ENCODE measurements at places on chromosomes 1 and 21.

- DNase-seq = no peak
Measured at GRCh38 chr1:186977266-186977957, 148.7 kb downstream of the PLA2G4A start.

GRCh38 chr1:28110555-28110954 lies 22.1 kb upstream of the EYA3 start:
- DNase-seq = peak; percentile 33

DNA sequence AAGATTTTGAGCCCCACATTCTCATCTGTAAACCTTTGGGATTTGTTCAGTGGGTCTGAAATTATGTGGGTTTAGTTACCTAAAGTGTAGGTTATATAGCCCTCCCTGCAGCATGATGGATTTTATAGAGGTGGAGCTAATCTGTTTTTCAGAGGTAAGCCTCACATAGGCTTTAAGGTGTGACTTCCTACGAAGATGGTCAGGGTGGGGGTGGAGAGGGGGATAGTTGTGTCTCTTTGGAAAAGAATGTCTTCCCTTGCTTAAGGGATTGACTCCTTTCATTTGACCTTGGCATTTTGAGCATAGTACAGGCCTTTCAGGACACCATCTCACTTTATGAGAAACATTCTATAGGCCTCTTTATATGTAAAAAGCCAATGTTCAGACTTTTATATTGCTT lies 3.4 kb downstream of the CACHD1 start:
- DNase-seq = no peak

- DNase-seq = no peak
Measured at GRCh38 chr1:233617025-233617424, 3.1 kb downstream of the KCNK1 start.

- DNase-seq = peak; percentile 2
Measured at GRCh38 chr1:187985145-187985896, 1156.6 kb downstream of the PLA2G4A start.

- peak; percentile 14 for DNase-seq
Measured at GRCh38 chr1:230031131-230031530, 35.9 kb upstream of the GALNT2 start.

DNA sequence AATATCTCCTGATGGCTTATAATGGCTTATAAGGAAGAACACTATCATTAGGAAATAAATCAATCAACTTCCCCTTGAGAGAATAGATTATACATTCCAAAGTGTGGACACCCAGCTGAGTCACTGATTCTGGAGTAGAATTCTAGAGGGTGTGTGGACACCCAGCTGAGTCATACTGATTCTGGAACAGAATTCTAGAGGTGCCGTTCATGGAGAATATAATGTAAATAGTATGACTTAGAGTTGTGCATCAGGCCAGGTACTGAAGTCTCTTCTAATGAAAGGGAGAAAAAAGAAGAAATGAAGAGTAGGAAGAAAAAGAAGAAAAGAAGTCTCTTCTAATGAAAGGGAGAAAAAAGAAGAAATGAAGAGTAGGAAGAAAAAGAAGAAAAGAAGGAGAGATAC lies 2.4 kb upstream of the USP33 start:
- DNase-seq = peak; percentile 75

GRCh38 chr1:206508130-206508889 lies 979 bp downstream of the RASSF5 start:
- DNase-seq = no peak

DNA sequence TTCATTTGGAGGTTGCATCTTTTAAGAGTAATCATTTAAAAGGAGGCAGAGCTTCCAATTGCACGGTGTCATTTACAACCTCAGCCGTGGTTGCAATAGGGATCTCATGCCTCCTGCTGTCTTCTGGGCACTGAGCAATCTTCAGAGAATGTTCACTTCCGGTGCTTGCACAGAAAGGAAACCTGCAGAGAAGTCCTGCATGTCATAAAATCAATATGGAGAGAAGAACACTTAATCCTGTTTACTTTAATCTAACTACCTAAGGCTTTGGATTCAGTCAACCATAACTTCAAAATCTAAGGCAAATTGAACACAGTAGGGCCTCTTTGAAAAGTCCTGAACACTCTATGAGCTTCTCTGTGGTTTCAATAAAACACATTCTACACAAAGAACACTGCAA lies 11.3 kb upstream of the MAP10 start:
- DNase-seq = peak; percentile 77

DNA sequence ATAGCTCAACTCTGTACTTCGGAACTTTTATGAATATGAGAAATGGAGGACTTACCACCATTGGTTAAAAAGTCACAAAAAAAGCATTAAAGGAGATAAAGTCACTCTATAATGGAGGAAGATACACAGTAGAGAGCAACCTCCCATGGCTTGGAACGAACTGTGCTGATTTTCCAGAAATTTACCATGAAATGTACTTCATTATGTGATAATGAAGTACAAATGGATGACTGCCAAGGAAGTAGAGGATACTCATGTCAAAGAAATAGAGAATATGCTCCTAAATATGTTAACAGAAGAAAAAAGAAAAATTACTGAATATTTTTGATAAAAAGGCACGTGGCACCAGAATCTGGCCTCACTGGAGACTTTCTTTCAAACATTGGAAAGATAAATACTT lies 23.6 kb upstream of the PLA2G2E start:
- DNase-seq = no peak

DNA sequence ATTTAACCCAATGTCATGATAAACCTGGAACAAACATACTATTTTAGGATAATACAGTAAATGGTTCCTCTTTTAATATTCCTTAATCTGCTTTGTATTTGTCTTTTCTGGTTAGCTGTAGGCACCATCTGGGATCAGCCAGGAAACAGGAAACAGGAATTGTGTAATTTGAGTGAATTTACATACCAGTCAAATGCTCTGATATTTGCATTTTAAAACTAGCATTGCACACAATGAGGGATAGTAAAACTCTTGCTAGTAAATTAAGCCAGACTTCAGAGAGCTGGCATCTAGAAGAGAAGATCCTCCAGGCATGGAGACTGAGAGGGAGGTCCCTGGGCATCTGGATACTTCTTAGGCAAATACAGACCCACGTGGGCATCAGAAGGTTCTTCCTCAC lies 103.5 kb downstream of the HMCN1 start:
- no peak for DNase-seq

GRCh38 chr1:201011616-201012015 lies 11.9 kb downstream of the KIF21B start:
- no peak for DNase-seq

DNA sequence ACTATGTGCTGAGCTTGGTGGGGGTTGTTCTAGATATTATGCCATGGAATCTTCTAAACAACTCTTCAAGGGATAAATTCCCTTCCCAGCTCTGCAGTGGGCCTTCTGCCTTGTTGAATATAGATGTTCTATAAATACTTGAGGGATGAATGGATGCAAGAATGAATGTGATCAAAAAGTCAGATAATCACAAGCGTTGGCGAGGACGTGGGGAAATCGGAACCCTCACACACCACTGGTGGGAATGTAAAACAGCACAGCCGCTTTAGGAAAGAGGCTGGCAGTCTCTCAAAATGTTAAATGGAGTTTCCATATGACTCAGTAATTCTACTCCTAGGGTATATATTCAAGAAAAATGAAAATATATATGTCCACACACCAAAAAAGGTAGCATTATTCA lies 19.0 kb downstream of the SDC3 start:
- DNase-seq = no peak

DNA sequence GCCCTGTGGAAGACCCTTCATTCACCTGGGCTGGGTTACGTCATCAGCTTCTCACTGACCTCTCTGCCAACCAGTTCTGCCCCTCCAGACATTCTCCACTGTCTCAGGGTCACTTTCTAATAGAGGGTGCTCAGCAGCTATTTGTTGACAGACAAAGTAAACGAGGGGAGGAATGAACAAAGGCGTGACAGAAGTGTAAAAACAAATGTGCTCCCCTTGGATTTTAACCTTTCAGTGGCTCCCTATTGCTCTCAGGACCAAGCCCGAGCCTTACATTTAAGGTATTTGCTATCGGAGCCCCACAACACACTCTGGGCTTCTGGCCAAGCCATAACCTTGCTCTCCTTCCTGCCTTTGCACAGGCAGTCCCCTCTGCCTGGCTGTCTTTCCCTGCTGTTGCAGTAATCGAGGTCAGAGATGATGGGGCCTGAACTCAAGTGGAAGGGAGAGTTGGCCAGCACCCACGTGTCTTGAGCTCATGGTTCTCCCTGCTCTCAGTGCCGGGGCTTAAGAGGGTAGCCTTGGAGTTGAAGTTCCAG lies 9.3 kb upstream of the MARCKSL1 start:
- DNase-seq = peak; percentile 69

DNA sequence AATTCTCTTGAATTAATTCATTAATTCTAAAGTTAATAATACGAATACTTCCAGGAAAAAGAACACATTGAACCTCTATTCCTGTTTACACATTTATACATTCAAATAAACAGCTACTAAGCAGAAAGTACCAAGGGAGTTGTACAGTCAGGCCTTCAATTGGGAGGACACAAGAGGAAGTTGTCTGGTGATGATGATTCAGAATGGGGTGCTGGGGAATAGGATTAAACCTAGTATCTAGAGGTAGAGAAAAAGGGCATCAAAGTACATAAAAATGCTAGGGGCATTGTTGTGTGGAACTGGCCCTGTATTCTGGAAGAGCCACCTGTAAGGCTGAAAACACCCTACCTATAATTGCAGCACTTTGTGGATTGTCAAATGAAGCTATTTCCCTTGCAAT lies 71.7 kb upstream of the MROH9 start:
- no peak for DNase-seq

DNA sequence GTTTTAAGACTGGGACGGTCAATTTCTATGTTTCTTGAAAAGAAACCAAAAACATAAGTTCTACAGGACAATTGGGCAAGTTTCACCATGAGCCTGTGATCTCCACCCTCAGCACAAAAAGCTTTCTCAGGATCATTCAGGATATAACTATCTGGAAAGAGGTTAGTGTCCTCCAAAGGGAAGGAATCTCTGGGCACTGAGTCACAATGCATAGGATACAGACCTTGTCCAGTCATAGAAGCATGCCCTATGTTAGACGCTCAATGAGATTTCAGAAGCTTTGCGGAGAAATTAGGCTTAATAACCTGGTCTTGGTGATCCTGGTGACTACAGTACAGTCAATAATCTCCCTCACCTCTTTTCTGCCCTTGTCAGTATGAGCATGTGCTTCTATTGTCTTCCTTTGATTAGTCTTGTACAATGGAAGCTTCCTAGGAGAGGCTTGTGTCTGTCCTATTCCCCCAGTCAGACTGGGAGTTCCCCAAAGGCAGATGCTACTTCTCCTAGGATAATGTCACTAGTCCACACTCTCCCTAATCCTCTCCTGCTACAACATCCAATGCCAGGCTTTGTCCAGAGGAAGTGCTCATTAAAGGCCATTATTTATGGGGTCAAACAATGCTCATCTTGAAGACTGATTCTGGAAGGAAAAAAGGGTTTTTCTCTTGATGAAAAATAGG lies 97.4 kb downstream of the KCNH1 start:
- DNase-seq = peak; percentile 22

DNA sequence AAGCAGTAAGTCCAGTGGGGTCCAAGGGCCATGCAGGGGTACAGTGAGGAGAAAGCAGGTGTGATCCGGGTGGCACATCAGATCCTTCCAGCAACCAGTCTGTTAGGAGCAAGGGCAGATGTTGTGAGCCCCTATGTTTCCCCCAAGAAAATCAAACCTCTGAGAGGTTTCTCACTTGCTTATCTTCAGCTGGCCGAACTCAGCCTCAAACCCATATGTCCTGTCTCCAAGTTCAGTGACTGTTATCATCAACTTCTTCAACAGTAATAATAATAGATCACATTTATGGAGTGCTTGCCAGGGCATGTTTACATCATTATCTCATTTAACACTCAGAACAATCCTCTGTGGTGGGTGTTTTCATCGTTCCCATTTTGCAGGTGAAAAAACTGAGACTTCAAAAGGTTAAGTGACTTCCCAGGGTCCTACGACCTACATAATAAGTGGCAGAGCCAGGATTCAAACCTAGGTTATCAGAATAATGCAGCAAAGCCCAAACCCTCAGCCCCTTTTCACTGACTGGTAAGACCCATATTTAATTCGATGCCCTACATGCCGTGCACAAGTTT lies 3.3 kb downstream of the CAPN2 start:
- no peak for DNase-seq

DNA sequence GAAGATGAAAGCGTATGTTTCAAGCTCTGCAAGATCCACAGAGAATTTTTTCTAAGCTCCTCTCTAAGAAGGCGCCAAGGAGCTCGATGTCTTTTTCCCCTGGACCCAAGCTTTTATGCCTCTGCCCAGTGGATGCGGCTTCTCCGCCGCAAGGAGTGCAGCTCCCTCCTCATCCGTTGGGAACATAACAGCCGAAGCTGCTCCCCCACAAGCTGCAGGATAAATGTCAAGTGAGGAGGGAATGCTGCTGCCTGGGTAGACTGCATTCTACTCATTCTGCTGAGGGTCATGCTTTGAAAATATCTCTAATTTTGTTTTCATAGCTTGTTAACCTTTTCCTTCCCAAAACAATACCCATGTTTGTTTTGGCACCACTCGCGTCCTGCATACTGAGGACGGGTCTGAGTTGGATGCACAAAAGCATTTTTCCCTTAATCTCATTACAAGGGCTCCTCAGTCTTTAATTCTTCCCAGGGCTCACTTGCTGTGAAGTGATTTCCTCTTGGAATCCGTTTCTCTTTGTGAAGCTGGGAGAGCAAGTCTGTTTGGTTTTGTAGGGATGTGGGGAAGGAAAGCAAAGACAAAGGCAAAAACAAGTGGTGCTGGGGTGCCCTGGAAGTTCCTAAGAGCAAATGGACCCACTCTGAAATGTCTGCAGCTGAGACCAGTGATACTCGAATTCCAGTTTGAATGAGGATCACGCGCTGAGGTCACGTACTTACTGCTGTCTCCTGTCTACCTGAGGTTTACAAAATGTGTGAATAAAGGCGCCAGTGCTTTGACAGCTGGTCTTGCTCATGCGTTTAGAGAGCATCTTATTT lies 134.0 kb upstream of the IRF2BP2 start:
- DNase-seq = no peak

- no peak for DNase-seq
Measured at GRCh38 chr1:157142201-157142600, 4.0 kb upstream of the ETV3 start.

GRCh38 chr1:116923421-116923820 lies 13.7 kb downstream of the PTGFRN start:
- no peak for DNase-seq

DNA sequence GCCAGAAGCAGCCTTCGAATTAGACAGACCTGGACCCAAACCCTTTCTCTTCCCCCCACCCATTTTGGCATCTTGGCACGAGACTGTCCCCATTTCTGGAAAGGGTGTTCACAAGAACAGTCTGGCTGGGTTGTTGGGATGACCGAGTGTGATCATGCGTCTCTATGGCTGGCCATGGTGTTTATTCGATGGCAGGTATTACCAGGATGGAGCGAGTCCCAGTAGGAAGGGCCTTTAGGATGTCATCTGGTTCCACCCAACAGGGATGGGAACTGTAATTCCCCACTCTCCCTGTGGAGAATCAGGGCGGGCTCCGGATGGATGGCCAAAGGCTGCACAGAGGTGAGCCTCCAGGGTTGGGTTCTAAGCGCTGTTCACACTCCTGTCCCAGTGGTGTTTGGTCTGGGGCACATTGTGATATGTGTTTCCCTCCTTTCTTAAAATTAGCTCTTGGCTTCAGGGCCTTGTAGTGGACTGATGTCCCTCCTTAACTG lies 33.4 kb upstream of the ATP5PO start:
- DNase-seq = no peak
